ENCODE measurements at places on chromosomes 13 and 19. TPM values are rescaled to one million over a fixed set of nuclear protein-coding genes. Genes with fewer than 3 reads are reported as not detected.

The KASH5 gene
- total RNA-seq = 19.4 TPM

DNA sequence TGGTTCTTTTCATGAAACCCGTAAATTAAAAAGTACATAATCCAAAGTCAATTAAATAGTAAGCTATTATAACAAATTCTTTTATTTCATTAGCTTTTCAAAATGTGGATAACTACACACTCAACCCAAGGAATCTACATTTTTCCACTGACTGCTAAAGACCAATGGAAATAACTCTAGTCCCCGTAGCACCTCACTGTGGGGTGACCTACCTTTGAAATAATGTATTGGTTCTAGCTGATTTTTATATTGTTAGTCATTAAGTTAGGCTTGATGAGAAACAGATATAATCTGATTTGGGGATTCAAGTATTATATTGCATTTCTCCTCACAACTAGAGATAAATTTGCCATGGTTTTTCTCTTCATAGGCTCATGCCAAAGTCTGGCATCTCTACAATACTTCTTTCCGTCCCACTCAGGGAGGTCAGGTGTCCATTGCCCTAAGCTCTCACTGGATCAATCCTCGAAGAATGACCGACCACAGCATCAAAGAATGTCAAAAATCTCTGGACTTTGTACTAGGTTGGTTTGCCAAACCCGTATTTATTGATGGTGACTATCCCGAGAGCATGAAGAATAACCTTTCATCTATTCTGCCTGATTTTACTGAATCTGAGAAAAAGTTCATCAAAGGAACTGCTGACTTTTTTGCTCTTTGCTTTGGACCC, 37.3 kb downstream of the KL start:
- DNase-seq = no peak

- DNase-seq = no peak
Measured at GRCh38 chr19:38434549-38435051, 1.1 kb downstream of the RYR1 start.

DNA sequence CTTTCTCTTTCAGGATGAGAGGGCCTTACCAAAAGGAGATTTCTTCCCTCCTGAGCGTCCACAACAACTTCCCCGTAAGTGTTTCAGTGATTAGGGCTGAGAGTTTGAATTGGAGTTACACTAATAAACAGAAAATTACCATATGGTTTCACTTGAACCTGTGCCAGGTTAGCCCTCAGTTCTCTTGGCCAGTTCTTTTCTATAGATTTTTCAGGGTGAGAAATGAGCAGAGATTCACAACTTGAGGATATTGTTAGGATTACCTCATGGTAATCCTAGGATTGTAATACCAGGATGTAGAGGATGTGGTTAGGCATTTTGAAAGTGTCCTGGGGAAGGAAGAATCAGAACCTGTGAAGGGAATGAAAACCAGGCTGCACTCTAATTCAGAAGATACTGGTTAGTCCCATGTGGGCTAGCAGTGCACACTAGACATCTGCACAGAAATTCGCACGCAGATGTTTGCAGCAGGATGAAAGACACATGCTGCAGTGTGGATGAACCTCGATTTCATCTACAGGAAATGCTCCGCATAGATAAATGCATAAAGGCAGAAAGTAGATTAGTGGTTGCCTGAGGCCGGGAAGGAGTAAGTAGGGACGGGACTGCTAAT, 24.1 kb downstream of the HNRNPM start:
- DNase-seq = no peak

The SELENOV gene
- not detected for total RNA-seq

GRCh38 chr13:90171649-90172048, 1175.8 kb upstream of the MIR17HG start:
- DNase-seq = no peak

DNA sequence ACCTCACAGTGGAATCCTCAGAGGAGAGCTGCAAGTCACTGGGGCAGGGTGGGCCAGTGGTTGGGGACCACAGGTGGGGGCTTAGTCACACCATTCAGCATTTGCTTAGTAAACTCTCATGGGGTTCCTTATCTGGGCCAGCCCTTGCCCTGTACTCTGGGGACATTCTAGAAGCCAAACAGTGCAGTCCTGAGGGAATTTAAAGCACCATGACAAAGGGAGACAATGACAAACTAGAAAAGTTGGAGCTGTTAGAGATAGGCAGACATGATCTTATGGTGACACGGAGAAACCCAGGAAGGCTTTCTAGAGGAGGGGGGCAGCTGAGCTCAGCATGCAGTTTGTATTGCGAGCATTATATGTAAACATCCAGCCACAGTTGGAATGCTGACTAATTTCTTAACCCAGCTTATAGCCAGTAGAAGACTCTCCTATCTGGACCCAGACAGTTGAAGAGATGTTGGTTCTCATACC, 87.6 kb downstream of the ZNF429 start:
- DNase-seq = no peak

GRCh38 chr13:102626928-102627327, 30.1 kb downstream of the TPP2 start:
- DNase-seq = no peak

The TNFSF13B gene
- not detected for total RNA-seq

DNA sequence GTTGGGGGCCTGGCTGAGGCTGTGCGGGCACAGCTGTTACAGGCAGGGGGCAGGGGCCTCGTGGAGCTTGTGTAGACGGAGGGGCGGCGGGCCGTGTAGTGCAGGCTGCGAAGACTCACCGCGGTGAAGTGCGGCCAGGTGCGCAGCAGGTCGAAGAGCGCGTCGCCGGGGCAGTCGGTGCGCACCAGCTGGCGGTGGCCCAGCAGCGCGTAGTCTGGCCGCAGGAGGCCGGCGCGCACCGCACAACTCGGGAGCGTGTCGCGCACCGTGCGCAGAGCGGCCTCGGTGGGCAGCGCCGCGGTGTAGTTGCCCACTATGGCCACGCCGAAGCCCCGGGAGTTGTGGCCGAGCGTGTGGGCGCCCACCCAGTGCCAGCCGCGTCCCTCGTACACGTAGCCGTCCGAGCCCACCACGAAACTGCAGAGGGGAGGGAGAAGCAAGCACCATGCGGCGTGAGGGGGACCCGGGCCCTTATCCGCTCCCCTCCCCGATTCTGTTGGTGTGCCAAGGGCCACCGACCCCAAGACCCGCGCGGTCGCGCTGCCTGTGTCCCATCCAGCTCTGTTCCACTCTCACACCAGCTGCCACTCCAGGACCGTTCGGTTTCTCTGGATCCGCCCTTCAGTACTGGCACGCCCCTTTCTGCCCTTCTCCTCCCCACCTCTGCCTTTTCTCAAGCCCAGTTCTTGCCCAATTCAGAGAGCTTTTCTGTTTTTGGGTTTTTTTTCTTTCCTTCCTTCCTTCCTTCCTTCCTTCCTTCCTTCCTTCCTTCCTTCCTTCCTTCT, 5.4 kb upstream of the RASAL3 start:
- no peak for DNase-seq

- no peak for DNase-seq
Measured at GRCh38 chr19:7533281-7533885, 2.1 kb upstream of the PNPLA6 start.

DNA sequence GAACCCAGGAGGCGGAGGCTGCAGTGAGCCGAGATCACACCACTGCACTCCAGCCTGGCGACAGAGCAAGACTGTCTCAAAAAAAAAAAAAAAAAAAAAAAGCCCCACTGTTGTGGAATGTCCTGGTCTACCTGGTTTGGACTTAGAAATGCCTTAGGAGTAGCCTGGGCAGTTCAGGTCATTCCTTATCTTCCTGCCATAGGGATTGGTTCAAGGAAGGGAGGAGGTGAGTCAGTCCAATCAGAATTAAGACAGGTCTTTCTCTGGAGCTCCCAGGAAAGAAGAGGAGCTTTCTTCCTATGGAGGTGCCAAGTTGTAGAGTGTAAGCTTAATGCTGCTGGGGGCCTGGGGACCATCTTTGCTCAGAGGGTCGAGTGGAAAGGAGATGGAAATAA, 44.8 kb downstream of the SIPA1L3 start:
- no peak for DNase-seq

GRCh38 chr13:48412881-48413351, at the start of gene LPAR6:
LPAR6 (minus strand) TSS chr13:48413113; CDS start chr13:48412423, 690 bp downstream.
- DNase-seq = no peak

The KRTDAP gene
- not detected for total RNA-seq

All from OCI-LY7 (cell line).